Naive thymus-derived CD8-positive, alpha-beta T cell (primary cell): ENCODE measurements at places on chromosomes 4 and X. TPM values are rescaled to one million over a fixed set of nuclear protein-coding genes. Genes with fewer than 3 reads are reported as not detected.

MTTP gene
- polyA plus RNA-seq = not detected

IDUA gene
- 6.5 TPM for polyA plus RNA-seq

STAP1 gene
- 0.59 TPM for polyA plus RNA-seq

CYSLTR1 gene
- 0.85 TPM for polyA plus RNA-seq

P2RY10 gene
- polyA plus RNA-seq = 34.4 TPM

PDGFRA gene
- polyA plus RNA-seq = not detected

MAGEA9 gene
- polyA plus RNA-seq = not detected

FRG2 gene
- not detected for polyA plus RNA-seq

OPRPN gene
- polyA plus RNA-seq = not detected

ADGRG4 gene
- not detected for polyA plus RNA-seq

PPARGC1A gene
- polyA plus RNA-seq = not detected

ARMCX5 gene
- polyA plus RNA-seq = 6.9 TPM

IL2RG gene
- polyA plus RNA-seq = 951 TPM

DDX53 gene
- polyA plus RNA-seq = not detected

BTK gene
- 0.20 TPM for polyA plus RNA-seq

FAM133A gene
- not detected for polyA plus RNA-seq

RGN gene
- not detected for polyA plus RNA-seq

ASB12 gene
- 0.35 TPM for polyA plus RNA-seq

CXCL11 gene
- not detected for polyA plus RNA-seq

GPRASP1 gene
- polyA plus RNA-seq = 10.6 TPM
